ENCODE measurements at places on chromosomes 3 and 15. TPM values are rescaled to one million over a fixed set of nuclear protein-coding genes. Genes with fewer than 3 reads are reported as not detected.

DNA sequence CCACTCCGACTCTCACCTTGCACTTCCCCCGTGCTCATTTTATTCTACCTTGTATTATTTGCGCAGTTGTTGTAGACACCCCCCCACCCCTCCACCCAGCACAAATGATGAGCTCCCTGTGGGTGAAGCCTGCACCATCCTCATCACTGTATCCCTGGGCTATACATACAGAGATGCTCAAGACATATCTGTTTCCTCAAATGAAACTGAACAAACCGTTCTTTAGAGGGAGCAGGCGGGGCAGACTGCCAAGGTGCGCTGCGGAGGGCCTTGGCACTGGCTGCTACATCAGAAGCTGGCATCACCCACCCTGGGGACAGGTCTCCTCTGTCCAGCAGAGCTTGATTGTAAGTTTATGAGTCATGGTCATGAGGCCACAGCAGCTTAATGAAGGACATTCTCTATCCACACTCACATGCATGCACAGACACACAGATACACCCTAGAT, 29.0 kb downstream of the ADCY5 start:
- DNase-seq: peak; percentile 64

DNA sequence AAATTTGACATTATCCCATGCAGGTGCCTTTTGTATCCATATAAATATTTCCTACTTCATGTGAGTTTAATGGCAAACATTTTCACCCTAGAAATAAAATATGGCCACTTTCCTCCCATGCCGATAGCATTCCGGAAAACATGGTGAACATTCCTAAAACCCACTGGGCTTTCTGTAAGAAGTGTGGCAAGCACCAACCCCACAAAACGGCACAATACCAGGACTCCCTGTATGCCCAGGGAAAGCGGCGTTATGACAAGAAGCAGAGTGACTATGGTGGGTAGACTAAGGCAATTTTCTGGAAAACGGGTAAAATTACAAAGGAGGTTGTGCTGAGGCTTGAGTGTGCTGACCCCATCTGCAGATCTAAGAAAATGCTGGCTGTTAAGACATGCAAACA, 7.6 kb downstream of the ANXA2 start:
- DNase-seq: no peak

- no peak for DNase-seq
These were observed 160.9 kb downstream of the TBC1D5 start for GRCh38 chr3:17581421-17582080.

- no peak for DNase-seq
These were observed 92.0 kb downstream of the MTHFS start for GRCh38 chr15:79804838-79805237.

The DUOX1 gene
- 3.8 TPM for total RNA-seq

DNA sequence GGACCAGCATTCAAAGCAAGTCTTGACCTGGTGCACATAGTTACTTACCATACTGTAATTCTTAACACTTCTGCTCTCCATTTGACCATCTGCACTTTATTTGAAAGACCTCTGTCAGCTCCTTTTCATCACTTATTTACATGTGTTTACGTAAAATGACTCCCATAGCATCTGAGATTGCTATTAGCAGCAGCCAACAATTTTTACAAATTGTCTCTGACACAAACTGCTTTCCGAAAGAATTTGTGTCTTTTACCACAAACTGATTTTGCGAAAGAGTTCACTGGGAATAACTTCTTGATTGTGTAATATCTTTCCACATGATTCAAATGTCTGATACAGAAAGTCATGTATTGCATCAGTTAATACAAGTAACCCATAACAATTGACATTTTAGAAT, 144.1 kb upstream of the PEX5L start:
- DNase-seq: no peak

The CD200 gene
- 47.0 TPM for total RNA-seq

The DAPK2 gene
- total RNA-seq: 11.9 TPM

The ADPRH gene
- total RNA-seq: 2.6 TPM

DNA sequence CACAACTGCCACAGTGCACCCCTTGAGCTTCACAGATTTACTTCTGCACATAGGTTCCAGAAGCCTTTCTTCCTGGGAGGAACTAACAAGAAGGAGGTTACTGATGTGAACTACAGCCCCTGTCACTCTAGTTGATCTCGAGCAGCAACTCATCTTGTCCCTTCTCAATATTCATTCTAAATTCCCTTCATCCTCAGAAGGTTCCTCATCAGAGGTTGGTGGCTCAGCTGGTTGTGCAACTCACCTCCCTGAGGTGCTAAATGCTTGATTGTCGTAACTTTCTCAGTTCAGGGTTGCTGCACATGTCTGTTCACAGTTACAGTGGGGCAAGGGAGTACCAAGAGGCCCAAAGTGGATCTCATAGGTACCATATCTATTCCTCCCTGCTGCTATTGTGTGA, 5.7 kb upstream of the A4GNT start:
- no peak for DNase-seq

The CCDC12 gene
- total RNA-seq: 45.7 TPM

- DNase-seq: no peak
These were observed 71.8 kb downstream of the CPNE4 start for GRCh38 chr3:131962982-131963381.

DNA sequence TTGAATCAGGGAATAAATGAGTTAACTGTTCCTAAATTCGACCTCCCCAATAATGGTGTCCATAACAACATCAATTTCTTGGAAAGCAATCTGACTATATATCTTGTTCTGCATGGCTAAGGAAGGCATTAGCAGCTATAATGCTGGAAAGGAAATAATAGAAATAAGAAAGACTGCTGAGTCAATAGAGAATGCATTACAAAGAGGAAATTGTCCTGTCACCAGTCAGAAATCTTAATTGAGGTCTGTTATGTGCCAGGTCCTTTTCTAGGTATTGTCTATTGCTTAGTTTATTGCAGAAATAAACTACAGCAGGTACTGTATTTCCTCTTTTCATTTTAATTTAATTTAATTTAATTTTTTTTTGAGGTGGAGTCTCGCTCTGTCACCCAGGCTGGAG, 5.9 kb upstream of the PPP1R2 start:
- no peak for DNase-seq

- no peak for DNase-seq
These were observed 72.7 kb upstream of the SNRK start for GRCh38 chr3:43213631-43214030.

GRCh38 chr3:25831578-25831977, 41.7 kb downstream of the OXSM start:
- DNase-seq: no peak

DNA sequence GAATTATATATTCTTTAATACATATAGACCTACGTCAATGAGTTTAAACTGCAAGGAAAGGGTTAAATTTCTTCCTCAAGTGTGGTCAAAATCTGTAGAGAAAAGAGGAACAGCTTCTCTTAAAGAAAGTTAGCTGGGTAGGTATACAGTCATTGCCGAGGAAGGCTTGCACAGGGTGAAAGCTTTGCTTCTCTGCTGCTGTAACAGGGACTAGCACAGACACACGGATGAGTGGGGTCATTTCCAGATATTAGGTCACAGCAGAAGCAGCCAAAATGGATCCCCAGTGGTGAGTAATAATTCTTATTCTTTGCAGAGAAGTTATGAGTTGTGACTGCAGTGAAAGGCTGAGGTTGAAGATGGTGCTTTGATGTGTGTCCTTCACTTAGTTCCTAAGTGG, at the start of gene CD86:
TSS of gene CD86 (plus strand) at position 148 of the 400 bp plus-strand sequence. CDS start at position 276, 128 bp downstream.
- no peak for DNase-seq

GRCh38 chr3:93855401-93855800, 118.3 kb downstream of the PROS1 start:
- no peak for DNase-seq

The GP9 gene
- not detected for total RNA-seq

The FOXB1 gene
- total RNA-seq: not detected

The PLA2G4B gene
- 19.4 TPM for total RNA-seq

- peak; percentile 59 for DNase-seq
These were observed 535.1 kb downstream of the NLGN1 start for GRCh38 chr3:173932624-173933023.

Measured in dorsolateral prefrontal cortex (tissue), 122 donors.